ENCODE measurements at places on chromosomes 5 and 9. TPM values are rescaled to one million over a fixed set of nuclear protein-coding genes. Genes with fewer than 3 reads are reported as not detected.

- DNase-seq, result no peak
These were observed 87.2 kb downstream of the LMNB1 start for GRCh38 chr5:126864042-126864688.

- DNase-seq, result no peak
These were observed 209.1 kb upstream of the KCNN2 start for GRCh38 chr5:114152656-114153360.

DNA sequence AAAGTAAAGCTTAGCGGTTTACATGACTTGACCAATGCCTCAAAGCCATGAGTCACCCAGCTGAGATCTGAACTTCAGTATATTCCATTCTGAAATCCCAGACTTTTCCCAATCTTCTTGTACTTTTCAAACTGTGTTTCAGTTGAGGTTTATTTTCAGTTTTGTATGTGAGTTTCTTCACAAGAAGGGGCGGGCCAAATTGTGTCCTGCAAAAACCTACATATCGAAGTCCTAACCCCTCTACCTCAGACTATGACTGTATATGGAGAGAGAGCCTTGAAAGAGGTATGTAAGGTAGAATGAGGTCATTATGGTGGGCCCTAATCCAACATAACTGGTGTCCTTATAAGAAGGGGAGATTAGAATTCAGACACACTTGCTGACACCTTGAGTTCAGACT is 666 bp upstream of the TLR4 start:
- peak; percentile 52 for DNase-seq

DNA sequence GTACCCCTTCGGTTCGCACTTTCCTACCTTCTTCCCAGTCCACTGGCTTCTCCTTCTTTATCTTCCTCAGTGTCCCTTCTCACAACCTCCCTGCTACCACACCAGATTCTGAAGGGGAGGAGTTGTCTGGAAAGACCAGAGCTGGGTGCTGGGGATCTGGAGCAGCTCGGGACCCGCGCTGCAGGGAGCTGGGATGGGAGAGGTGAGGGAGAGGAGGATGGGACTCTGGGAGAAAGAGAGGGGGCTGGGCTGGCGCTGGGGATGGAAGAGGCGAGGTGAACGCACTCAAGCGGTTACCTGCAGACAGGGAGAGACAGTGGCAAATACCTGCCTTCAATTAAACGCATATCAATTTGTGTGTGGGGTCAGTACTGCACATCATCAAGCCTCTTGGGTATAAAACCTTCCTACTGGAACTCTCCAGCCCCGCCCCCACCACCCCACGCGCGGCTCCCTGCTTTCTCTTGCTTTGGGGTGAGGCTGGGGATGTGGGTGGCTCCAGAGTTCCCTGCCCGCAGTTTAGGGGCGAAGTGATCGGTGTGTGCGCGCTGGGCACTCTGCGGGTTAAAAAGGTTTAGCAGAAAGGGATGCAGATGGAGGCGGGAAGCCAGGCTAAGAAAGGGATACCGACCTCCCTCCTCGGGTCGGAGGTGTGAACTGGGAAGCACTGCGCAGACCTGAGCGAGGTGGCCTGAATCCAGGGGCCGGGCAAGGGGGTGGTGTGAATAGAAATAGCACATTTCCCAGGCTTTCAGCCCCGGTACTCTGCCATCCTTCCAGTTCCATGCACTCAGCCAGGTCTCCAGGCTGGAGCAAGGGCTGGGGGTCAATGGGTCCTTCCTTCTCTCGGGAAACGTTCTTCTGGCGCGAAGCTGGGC is 977 bp upstream of the PAM start:
- DNase-seq, result no peak

DNA sequence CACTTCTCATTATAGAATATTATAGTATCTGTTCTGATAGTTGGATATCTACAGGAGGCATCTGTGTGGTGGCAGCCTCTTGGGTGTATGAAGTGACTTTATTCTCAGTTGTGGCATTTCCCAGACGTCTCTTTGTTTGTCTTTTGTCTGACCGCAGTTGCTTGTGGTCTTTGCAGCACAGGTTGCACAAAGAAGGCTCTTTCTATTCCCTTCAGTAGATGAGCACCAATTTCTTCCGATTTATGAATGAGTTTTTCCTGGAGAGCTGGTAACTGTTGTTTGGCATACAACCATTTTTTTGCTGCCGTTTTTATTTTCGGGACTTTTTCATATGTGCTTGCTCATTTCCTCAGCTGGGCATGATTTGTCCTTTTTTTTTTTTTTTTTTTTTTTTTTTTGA is 56.4 kb upstream of the MYO10 start:
- peak; percentile 29 for DNase-seq

DNA sequence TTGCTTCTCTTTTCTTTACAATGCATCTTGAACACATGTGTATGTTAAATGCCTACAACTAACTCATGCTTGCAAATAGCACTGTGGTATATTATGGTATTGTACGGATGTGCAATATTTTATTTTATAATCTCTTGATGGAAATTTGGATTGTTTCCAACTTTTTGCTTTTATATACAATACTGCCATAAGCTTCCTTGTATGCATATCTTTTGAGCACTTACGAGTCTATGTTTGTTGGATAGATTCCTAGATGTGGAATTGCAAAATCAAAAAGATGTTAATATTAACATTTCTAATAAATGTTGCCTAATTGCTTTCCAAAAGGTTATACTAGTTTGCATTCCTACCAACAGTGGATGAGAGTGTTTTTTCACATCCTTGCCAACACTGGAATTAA is 3.4 kb upstream of the GALNT12 start:
- DNase-seq, result no peak

DNA sequence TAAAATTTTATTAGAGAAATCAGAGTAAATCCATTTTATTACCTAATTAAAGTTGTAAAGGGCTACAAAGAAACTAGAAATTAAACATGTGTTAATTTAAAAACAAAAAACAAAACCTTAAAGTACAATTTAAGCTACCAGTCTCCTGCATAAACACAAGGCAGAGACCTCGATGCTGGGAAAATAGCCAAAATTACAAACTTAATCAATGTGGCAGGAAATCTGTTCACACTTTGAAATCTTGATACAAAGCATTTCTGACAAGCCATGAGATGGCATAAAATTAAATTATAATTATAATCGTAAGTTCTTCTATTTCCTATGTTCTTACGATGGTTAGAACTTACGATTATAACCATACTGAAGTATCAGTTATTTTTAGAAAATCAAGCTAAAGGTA is 158.0 kb upstream of the FREM1 start:
- DNase-seq, result no peak

DNA sequence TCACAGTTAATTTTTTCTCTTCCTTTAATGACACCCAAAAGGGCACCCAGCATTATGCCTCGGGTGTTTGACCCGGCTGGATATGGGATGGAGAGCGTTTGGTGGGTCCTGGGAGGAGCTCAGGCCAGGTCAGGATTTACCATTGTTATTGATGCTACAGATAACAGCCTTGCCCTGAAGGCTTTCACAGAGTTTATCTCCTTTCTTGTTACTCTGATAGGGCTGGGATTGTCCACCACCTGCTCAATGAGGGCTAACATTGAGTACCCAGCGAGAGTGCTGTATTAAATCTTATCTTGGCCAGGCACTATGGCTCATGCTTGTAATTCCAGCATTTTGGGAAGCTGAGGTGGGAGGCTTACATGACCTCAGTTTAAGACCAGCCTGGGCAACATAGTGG is 37.2 kb downstream of the GADD45G start:
- DNase-seq, result no peak

DNA sequence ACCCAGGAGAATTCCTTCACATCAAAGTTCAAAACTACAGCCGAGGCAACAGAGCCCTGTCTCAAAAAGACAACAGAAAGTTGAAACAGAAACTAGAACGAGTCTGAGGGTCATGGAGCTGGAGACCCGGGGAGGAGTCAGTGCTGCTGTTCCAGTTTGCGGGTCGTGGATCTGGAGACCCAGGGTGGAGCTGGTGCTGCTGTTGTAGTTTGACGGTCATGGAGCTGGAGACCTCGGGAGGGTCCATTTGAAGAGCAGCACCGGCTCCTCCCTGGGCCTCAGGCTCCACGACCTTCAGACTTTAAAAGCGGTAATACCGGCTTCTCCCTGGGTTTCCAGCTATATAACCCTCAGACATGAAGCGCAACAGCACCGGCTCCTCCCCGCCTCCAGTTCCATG is 13.0 kb upstream of the LCN15 start:
- no peak for DNase-seq

- no peak for DNase-seq
These were observed 43.8 kb upstream of the SUSD1 start for GRCh38 chr9:112218908-112219307.

DNA sequence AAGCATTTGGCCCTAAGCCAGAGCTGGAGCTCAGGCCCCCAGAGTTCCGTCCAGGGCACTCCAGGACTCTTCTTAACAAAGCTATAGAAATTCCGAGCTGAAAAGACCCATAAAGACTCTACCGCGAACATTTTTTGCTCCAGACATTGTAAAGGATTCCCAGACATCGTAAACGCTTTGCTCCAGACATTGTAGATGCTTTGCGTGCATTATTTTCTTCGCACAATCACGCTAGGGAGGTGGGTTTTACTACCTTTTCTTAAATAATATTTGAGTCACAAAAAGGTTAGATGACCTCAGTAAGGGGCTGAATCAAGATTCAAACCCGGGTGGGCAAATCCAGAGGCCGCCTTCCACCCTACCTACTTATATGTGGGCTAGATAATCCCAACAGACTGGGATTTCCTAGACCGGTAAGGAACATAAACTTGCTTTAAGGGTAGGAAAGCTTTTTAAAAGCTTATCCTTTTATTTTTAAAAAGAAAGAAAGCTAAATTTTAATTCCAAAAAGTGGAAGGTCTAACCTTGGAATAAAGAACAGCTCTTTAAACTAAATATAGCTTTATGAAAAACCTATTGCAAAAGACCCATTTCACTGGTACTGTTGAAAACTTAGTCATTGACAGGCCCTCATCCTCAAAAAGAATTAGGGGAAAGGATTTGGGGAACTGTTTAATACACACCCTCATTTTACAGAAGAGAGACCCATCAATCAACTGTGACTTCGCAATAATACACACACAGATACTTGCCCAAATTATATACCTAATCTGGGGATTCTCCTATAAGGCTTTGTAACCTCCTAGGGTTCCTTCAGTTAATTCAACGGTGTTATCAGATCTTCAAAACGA is 822 bp upstream of the TNIP1 start:
- DNase-seq, result peak; percentile 65

DNA sequence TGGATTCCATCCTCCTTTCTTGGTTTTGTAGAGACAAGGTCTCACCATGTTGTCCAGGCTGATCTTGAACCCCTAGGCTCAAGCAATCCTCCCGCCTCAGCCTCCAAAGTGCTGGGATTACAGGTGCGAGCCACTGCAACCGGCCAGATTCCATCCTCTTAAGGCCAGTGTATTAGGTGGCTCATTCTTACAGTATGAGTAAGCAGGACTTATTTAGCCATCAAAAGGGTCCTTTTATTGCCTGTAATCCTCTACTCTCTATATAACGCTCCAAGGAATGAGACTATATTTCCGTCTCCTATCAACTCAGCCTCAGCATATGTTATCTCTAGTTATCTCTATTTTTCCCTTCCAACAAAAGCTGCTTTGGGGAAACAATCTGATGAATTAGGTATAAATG is 3.0 kb upstream of the ERBIN start:
- DNase-seq, result no peak

GRCh38 chr5:166063261-166063660 is 2228.2 kb upstream of the WWC1 start:
- no peak for DNase-seq

GRCh38 chr5:143258559-143259253 is 144.8 kb downstream of the NR3C1 start:
- DNase-seq, result no peak

- DNase-seq, result no peak
These were observed 186.5 kb upstream of the WWC1 start for GRCh38 chr5:168104811-168105481.

DNA sequence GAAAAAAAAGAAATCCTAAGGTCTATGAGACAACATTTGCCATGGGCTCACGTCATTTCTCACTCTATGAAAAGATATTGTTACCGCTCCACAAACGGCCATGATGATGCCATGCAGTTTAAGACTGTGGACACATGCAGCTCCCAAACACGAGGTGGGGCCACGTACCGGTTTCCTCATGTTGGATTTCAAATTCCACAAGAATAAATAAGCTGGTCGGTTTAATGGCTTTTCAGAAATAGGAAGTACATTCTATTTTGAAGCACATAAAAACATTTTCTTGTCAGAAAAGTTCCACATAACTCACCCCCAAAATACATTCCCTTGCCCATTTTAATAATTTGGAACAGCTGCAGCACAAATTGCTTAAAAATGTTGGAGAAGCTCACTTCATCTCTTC is 130.6 kb downstream of the MYO10 start:
- peak; percentile 81 for DNase-seq

DNA sequence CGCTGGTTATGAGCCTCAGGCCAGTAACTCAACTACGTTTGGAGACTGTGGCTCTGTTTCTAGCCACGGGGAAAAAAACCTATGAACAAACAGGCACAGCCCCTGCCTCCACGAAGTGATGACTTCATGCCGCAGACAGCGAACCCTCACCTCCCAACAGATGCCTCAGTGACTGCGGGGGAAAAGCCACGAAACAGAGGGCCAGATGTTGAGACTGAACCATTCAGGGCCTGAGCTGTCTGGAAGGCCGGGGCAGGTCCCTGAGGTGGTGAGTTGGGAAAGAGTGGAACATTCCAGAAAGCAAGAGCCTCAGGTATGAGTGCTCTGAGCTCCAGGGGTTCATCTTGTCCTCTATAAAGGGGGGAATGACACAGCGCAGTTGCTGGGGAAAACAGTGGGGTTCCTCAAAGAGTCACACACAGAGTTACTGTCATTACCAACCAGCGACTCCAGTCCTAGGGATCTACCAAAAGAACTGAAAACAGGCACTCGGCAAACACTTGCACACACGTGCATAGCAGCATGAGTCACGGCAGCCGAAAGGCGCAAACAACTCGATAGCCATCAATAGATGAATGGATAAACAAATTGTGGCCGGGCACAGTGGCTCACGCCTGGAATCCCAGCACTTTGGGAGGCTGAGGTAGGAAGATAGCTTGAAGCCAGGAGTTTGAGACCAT is 15.3 kb downstream of the PLPP7 start:
- no peak for DNase-seq

DNA sequence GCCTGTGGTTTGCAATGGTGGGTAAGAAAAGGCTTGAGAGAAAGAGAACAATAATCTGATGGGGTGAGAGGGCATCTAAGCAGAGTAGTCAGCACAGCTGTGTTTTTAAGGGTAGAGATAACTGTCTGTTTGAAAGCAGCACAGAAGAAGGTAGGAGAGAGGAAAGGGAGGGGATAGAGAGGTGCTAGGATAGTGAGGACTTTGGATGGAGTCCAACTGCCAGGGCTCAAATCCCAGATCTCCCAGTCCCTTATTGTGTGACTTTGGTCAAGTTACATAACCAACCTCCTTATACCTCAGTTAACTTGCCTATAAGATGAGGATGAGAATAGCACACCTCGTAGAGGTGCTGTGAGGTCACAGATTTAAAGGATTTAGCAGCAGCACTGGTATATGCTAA is 55.6 kb downstream of the GPR21 start:
- no peak for DNase-seq

The UBE2D2 gene
- total RNA-seq, result 80.0 TPM

The FYB1 gene
- total RNA-seq, result not detected

The PCDHA9 gene
- not detected for total RNA-seq

The FBXO38 gene
- 35.5 TPM for total RNA-seq

The MOB3B gene
- total RNA-seq, result not detected

The TMC1 gene
- not detected for total RNA-seq

The GARIN3 gene
- total RNA-seq, result not detected

The ZCCHC9 gene
- 21.8 TPM for total RNA-seq

The CMBL gene
- total RNA-seq, result 2.9 TPM

The PDE6A gene
- total RNA-seq, result 0.58 TPM

The SLC36A2 gene
- total RNA-seq, result not detected
